T-helper 2 cell treated with Interferon-gamma antibody and Interleukin-4, amounts not matched to agents 100 ng/mL and 5 ng/mL, for 36 hours (primary cell): ENCODE measurements at places on chromosomes 11 and 22. TPM values are rescaled to one million over a fixed set of nuclear protein-coding genes. Genes with fewer than 3 reads are reported as not detected.

The EXPH5 gene
- 0.84 and 0.89 TPM in 2 replicates for total RNA-seq

The PTGDR2 gene
- total RNA-seq, result 31.5 and 32.7 TPM in 2 replicates

The GRIA4 gene
- not detected in 2 replicates for total RNA-seq

The MED19 gene
- 12.1 and 12.9 TPM in 2 replicates for total RNA-seq

The OR52E8 gene
- not detected in 2 replicates for total RNA-seq

The FERMT3 gene
- total RNA-seq, result 210 and 211 TPM in 2 replicates

The ANGPTL5 gene
- not detected in 2 replicates for total RNA-seq

The RAB3IL1 gene
- not detected in 2 replicates for total RNA-seq

The KDELR3 gene
- total RNA-seq, result 1.3 and 1.6 TPM in 2 replicates

The RTN4RL2 gene
- total RNA-seq, result 0.20 TPM in 2 replicates

The SLC37A2 gene
- total RNA-seq, result 0.66 and 1.4 TPM in 2 replicates

The SMCO4 gene
- 51.3 and 52.1 TPM in 2 replicates for total RNA-seq
